ENCODE measurements at places on chromosomes 3 and 15.

GRCh38 chr3:175526609-175527280 is 667.6 kb downstream of the NAALADL2 start:
- no peak for DNase-seq

DNA sequence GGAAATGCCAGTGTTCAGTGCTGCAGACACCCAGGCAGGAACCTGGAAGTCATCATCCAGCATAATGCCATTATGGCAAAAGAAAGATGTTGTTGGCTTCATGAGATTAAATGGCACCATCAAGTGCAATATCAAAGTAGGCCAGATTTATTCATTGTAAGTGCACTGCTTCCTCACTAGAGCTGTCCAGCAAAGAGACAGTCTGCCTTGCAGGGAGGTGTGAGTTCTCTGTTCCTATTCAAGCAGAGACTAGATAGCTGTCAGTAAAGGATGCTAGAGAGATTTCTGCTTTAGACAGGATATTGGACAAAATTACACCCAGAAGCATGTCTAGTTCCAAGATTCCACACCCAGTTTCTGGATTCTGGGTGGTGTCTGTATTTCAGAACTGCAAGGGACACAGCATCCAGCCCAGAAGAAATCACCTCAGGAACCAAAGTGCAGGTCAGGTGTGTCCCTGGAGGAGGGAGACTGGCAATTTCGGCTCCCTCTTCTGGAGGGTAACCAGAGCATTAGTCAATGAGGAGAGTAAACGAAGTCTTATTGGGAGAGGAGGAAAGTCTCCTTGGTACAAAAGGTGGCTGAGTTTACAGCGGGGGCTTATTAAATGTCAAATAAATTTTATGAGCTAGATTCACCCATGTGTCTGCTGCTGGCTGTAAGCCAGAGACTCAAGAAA is 377.3 kb downstream of the EPHB1 start:
- no peak for DNase-seq

DNA sequence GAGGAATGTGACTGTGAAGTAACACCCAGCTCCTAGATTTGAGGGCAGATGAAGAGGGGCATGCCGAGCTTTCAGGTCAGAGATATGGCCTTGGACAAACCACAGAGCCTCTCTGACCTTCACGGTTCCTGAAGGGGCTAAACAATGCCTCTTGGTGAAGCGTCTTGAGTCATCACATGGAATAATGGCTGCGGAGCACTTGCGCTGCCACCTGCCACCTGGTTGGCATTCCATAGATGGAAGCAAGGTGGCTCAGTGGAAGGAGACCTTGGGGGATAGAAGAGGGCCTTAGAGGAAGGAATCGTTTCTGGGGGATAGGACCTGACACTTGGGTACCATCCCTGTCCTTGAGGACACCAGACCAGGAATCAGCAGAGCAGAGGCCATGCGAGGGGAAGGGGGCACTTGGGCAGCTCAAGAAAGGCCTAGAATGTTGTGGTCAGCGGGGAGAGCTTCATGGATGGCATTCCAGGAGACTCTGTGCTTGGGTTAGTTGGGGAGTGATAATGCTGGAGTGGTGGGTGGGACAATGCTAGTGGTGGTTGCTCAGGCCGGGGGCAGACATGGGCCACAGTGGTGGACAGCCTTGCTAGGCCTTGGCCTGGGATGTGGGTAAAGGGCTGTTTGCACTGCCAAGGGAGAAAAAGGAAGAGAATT is 12.6 kb downstream of the MRAS start:
- no peak for DNase-seq

DNA sequence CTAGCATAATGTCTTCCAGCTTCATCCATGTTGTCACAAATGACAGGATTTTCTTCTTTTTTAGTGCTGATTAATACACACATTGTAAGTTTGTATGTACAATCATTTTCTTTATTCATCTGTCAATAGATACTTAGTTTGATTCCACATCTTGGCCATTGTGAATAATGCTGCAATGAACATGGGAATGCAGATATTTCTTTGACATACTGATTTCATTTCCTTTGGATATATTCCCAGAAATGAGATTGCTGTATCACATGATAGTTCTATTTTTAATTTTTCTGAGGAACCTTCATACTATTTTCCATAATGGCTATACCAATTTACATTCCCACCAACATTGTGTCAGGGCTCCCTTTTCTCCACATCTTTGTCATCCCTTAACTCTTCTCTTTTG is 117.9 kb downstream of the MEIS2 start:
- no peak for DNase-seq

DNA sequence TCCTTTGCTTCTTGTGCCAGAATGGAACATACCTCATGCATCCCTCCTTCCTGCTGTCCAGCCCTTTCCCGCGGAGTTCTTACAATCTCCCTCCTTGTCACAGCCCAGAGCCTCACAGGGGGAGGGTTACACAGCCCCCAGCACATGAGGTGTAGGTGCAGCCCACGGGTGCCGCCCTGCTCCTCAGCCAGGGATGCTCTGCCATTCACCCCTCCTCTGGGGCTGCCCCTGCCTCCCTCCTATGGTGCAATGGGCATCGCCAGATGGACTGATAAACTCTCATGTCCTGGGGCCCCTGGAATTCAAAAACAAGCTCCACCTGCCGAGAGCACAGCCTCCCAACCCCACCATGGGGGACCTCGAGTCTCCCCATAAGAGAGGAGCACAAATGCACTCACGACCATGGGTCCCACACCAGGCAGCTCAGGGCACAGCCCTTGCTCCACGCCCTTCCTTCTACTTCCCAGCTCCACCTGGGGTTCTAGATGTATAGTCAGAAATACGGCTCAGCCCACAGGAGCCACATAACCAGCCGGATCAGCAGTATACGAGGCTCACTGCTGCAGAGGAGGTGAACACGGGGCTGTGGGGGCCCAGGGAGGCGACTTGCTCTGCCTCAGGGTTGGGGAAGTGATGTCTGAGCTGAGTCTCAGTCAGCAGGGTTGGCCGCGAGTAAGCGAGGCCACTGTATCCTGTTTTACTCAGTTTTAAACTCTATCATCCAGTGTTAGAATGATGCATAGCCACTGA is 269.7 kb upstream of the LYSMD4 start:
- DNase-seq = no peak

All from stimulated activated naive CD4-positive, alpha-beta T cell treated with Interleukin-2 at 50 U/mL for 16 hours (primary cell).